ENCODE measurements at places on chromosomes 2 and 18.
A peak's percentile ranks its signal among the peaks of the same experiment; 100 is the strongest.

DNA sequence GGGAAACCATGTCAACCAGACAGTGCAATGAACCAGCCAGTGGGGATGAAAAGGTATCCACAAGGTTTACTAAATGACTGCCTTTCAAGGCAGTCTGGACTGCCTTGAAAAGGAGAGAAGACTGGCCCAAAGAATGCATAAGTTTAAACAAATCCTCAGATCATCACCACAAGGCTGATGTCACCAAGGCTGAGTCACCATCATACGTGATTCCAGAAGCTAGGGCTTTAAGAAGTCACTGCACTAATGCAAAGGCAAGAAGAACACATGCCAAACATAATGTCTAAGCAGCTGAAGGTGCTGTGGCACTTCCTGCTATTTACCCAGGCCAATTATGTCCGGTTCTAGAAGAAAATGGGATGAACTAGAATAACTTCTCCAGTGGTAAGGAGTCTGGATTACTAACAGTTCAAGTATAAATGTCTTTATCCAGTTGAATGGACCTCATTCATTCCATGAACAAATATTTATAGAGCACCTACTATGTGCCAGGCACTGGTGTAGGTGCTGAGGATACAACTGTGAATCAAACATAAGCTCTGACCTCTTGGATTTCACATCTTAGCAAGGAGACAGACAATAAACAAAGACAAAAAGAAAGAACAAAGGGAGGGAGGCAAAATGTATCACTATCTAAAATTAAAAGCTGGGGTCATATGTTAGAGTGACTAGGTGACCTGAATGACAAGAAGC is 37.6 kb upstream of the ONECUT2 start:
- no peak for DNase-seq

DNA sequence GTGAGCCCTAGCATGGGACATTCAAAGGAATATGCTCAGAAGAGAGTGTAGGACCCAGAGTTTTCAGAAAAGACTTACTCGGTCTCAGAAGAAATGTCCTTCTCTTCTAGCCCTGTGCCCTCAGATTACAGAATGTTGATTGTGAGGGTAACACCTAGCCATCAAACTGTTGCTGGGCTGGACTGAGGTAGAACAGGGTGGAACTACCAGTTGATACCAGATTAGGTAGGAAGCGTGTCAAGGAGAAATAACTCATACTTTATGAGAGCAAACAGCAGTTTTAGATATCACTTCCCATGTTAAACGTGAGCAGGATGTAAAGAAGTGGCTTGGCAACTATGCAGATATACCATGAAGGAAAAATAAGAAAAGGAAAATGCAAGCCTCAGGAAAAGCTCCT is 22.8 kb downstream of the PLEKHB2 start:
- DNase-seq, result no peak

- DNase-seq, result no peak
These were observed 1.3 kb upstream of the ODC1 start for GRCh38 chr2:10449486-10449831.

GRCh38 chr2:197516393-197516761 is 511 bp downstream of the MOB4 start:
- peak; percentile 31 for DNase-seq

GRCh38 chr2:157267476-157267875 is 10.0 kb downstream of the GALNT5 start:
- no peak for DNase-seq

DNA sequence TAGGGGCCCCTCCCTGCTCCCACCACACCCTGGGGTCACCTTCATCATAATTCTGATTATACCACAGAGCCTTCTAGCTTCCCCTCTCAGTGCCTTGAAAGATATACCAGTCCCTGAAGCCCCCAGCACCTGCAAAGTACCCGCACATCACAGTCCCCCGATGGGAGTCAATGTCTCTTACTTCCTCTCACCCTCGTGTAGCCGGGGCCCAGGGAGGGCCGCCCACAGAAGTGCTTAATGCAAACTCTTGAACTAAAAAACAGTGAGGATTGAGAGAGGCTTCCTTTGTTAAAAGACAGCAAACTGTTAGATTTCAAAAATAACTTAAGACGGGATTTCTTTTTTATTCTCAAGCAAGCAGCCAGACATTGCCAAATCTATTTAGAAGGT is 76.5 kb downstream of the SFXN5 start:
- no peak for DNase-seq

DNA sequence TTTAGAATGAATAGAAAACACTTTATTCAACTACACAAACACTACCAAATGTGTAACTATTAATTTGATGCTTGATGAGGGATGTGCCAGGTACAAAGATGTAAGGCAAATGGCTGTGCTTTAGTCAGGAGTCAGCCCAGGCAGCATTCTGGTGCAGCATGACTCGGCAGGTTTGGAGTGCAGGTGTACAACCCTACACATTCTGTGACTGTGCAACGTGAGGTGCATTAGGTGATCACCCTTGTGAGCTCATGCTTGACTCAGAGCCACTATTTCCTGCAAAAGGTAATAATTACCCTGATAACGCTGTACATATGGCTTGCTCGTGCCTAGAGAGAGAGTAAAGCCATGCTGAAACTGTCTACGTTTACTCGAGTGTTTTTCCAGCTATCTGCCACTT is 288.7 kb upstream of the DSEL start:
- DNase-seq, result no peak

- no peak for DNase-seq
These were observed 116.4 kb upstream of the PPP1CB start for GRCh38 chr2:28635191-28635611.

DNA sequence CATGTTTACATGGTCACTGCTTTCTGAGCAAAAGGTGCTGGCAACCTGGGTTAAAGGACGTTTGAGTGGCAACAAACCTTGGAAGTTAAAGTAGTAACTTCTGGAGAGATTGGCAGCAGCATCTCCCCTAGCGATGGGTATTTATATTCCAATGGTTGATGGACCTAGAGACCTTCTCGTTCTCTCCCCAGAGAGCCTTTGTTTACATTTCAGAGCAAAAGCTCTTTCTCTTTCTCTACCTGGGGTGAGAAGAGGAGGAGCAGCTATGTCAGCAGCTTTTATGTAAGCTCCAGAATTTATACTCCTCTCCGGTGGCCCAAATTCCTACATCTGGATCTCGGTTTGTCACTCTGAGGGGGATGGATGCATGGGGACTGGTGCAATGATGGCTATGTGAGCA is 213.7 kb upstream of the ARL4C start:
- no peak for DNase-seq

GRCh38 chr2:214542866-214543265 is 132.0 kb downstream of the VWC2L start:
- no peak for DNase-seq

- DNase-seq, result no peak
These were observed 62.8 kb downstream of the DTNA start for GRCh38 chr18:34772887-34773286.

GRCh38 chr2:226142463-226142862 is 657.2 kb downstream of the IRS1 start:
- DNase-seq, result no peak

GRCh38 chr2:55422876-55423665 is 3.4 kb upstream of the CCDC88A start:
- DNase-seq, result no peak

Data from stimulated activated CD4-positive, alpha-beta T cell treated with anti-CD3 and anti-CD28 coated beads, Interleukin-4, amount 100 ng/mL, for 24 hours (primary cell).